ENCODE measurements at places on chromosomes 2 and 18.

DNA sequence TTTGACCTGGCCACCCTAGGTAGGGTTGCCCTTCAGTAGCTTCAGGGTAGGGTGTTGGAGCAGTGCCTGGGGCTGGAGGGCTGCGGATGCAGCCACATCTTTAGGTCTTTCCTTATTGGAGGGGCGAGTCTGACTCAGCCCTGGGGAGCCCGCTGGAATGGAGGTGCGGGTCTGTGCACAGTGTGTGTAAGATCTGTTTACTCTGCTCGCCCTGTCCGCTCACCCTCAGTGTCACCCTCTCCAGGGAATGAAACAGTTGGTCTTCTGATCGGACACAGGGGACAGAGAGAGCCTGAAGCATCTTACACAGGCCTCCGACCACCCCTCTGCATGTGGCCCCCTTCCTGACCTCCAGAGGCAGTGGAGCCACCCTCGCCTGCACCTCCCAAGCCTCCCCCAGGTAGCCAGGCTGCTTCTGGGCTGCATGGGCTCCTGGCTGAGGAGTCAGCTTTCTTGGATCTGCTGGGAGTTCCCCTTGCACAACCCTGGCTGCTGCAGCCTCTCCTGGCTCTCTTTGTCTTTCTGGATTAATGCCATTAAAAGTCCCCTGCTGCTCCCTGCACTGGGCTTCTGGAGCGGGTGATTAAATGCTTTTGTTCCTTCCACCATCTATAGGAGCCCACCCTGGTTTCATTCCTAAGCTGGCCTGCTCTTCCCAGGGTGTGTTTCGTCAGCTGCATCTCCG, 82.6 kb downstream of the ASB1 start:
- no peak for DNase-seq

GRCh38 chr2:40851661-40852060, 399.8 kb upstream of the SLC8A1 start:
- DNase-seq = no peak

DNA sequence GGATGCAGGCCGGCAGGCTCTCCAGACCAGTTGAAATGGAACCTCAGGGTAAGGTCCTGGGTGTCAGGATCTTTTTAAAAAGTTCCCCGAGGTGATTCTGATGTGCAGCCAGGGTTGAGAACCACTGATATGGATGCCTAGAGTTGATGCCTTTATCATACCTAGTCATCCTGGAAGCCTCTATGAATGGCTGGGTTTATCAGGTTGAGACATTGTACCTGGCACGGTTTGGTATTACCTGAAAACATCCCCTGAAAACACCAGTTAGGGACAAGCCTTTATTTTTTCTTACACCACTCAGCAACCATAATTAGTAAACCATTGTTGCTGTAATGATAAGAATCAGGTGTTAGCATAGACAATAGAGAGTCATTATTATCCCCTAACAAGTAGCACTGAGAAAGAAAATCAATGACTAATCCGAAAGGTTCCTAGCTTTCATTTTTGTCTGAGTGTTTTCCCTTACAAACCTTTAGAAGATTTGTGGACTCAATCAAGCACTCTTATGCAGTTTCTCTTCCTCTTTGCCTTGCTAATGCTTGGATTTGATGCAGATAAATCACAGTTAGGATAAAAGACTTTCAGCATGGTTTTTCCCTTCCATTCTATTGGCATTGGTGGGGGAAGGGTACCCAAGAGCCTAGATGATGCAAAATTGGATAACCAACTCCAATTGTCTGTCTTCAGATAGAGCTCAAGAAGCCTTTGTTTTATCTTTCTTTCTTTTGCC, 116.5 kb upstream of the LYPD6 start:
- no peak for DNase-seq

DNA sequence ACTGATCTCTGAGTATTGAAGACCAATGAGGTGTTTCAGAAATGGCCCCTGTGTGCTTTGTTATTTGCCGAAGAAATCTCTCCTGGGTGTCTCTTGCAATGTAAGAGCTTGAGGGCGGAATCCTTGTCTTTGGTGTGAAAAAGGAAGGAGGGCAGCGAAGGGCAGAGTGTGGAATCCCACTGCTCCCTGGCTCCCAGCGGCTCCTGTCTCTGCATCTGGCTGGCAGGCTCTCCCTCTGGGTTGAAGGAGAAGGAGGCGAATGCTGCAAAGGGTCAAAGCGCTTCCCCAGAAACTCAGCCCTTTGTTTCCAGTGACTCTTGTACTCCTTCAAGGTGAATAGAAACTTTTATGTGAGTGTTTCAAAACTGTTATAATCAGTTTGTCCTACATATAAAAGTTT, 457.5 kb downstream of the CNTNAP5 start:
- DNase-seq = no peak

- DNase-seq = no peak
These were observed 1067.4 kb downstream of the LRP1B start for GRCh38 chr2:141063406-141063805.

- DNase-seq = no peak
These were observed 266.4 kb downstream of the NAPG start for GRCh38 chr18:10792181-10792580.

- no peak for DNase-seq
These were observed 266.8 kb downstream of the EN1 start for GRCh38 chr2:118580651-118581050.

GRCh38 chr18:38982072-38982471, 1416.5 kb upstream of the CELF4 start:
- no peak for DNase-seq

DNA sequence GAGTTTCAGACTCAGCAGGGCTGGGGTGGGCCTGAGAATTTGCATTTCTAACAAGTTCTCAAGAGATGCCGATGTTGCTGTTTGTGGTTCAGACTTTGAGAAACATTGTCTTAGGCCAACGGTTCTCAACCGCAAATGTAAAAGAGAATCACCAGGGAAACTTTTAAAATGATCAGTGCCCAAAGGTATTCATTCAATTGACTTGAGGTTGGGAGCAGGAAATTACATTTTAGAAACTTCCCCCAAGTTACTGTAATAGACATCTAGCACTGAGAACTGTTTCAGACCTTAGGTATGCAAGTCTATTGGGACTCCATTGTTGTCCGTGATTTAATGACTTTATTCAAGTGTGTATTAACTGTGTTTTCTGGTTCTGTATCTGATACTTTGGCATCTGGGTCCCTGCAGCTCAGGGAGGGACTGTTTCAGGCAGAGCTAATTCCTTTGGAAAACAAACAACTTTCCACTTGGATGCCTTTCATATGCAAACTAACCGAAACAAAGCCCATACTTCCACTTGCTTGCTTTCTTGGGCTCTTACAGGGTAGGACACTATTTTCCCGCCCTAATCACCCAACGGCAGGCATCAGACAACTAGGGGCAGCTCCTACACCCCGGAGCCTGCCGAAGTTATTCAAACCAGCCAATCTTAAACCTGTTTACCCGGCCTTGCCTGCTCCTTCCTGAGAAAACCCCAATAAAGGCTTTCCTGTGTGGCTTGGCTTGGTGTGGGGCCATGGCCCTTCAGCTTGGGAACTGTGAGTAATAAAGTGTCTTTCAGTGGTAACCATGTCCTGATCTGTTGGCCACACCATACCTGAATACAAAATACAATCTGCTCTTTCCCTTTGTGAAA, 97.6 kb downstream of the POLE4 start:
- no peak for DNase-seq

- no peak for DNase-seq
These were observed 54.1 kb upstream of the ACYP2 start for GRCh38 chr2:54061272-54061671.

GRCh38 chr2:112253261-112253815, 1.5 kb downstream of the ZC3H8 start:
- DNase-seq = no peak

DNA sequence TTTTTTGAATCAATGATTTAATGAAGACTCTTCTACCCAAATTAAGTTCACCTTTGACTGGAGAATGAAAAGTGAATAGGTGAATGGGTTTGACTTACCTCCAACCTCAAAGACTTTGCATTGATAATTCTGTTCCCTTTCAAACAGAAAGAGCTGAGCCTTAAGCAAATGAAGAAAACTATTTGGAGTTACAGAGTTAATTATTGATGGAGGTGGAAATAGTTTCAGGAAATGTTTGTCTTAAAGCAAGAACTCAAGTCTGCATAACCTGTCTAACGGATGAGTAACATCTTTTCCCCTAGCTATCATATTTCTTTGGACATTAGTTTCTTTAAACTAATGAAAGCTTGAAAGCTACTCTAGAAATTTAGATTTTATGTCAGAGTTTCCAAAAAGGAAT, 166.5 kb downstream of the CERS6 start:
- no peak for DNase-seq

DNA sequence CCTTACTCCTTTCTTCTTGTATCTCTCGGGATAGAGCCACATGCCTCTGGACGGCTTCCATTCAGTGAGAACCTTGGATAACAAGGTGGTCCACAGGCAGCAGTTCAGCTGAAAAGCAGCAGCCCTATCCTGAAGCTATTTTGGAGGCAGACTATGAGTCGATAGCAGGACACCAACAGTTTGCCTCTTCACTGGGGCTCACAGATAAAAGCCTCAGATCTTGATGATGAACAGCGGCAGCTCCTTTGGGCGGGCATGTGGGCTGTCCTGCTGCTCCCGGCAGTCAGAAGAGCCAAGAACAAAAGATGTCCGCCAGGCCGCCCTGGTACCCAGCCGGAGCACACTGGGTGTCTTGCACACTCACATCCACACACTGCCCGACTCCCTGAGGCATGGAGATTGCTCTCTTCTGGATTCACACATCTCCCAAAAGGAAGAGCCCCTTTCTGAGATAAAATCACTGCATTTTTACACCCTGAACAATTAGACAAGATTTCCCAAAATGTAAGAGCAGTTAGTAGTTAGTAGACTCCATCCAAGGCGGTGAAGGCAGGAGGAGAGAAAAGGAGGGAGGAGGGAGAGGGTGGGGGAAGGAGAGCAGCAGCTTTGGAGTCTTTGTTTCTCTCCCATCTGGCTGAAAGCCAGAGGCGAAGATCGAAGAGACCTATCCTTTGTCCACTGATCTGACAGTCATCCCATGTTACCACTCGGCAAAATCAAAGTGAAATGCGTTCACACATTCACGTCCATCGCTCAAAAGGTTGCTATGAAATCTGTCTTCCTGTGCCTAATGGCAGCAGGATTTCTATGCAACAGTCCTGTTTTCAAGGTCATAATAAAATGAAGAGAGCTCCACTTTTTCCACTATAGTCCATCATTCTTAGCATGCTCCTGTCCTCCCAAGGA, 90.1 kb upstream of the KLF7 start:
- DNase-seq = no peak

DNA sequence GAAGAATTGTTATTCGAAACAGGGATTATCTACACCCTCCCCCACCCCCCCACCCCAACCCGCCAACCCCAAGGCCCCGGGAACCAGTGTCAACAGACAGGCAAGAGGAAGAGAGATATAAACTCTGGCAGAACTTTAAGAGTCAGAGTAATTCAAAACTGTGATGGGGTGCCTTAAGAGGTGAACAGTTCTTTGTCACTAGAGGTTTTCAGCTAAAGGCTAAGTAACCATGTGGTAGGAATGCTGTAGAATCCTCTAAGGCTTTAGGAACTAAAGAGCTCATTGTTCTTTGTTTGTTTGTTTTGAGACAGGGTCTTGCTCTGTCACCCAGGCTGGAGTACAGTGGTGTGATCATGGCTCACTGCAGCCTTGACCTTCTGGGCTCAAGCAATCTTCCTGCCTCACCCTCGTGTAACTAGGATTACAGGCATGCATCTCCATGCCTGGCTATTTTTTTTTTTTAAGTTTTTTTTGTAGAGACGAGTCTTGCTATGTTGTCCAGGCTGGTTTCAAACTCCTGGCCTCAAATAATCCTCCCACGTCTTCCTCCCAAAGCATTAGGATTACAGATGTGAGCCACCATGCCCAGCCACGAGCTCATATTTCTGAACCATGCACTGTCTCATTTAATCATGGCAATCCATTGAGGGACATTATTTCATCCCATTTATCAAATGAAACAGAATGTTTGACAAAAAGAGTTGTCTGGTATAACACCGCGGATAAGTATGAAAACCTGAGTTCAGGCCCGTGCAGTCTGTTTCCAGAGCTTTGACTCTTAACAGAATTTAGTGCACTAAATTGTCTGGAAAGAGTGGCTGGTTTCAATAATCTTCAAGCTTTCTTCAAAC, 20.8 kb upstream of the TMEM17 start:
- DNase-seq = no peak

DNA sequence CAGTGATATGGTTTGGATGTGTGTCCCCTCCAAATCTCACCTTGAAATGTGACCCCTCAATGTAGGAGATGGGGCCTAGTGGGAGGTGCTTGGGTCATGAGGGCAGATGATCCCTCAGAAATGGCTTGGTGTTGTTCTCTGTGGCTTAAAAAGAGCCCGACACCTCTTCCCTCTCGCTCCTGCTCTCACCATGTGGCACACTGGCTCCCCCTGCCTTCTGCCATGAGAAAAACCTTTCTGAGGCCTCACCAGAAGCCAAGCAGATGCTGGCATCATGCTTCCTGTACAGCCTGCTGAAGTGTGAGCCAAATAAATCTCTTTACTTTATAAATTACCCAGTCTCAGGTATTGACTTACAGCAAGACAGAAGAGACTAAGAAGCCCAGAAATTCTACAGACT, 357.1 kb downstream of the NRXN1 start:
- no peak for DNase-seq

GRCh38 chr2:170044751-170045478, 133.0 kb upstream of the MYO3B start:
- DNase-seq = no peak

GRCh38 chr2:70698847-70699246, 69.2 kb downstream of the ADD2 start:
- no peak for DNase-seq

- DNase-seq = no peak
These were observed 2.9 kb upstream of the ME2 start for GRCh38 chr18:50875966-50876536.

DNA sequence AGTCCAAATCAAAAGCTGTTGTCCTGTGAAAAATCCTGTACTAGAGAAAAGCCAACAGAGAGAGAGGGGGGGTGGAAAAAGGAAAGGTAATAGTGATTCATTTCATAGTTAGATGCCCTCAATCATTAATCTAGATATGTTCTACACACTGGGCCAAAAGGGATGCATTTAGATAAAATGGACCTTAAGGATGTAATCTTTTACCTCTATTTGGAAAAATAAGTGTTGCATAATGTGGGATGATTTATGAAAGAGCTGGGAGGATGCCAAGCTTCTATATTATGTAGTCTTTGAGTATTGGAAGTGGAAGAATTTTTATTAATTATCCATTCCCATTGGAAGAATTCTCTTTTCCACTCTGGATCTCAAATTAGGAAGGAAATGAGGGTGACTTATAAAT, 480.5 kb upstream of the ZEB2 start:
- DNase-seq = no peak

GRCh38 chr18:58529714-58530354, 99.1 kb downstream of the ALPK2 start:
- DNase-seq = no peak

- no peak for DNase-seq
These were observed 22.5 kb downstream of the STAT4 start for GRCh38 chr2:191128172-191128910.

Data from caudate nucleus (tissue), 63 donors.